Activated T-cell treated with anti-CD3 and anti-CD28 coated beads for 24 hours (primary cell): ENCODE measurements at places on chromosomes 12 and 14.

- DNase-seq = no peak
Measured at GRCh38 chr14:49946320-49947141, 53.6 kb downstream of the ARF6 start.

DNA sequence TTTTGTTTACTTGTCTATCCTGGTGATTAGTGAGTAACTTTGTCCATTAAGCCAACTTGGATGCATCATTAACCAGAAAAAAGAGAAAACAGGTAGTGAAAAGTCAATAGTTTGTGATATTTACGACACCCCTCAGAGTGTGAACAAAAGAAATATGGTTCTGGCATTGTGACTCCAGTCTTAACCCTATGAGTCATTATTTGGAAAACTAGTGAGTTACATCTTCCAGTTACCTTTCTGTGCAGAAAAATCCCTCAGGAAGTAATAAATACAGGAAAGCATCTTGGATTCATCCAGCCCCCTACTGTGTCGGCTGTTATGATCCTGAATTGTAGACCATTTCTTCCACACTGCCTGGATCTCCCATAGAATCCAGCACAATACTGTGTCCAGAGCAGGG is 379.1 kb downstream of the GALC start:
- DNase-seq = no peak

DNA sequence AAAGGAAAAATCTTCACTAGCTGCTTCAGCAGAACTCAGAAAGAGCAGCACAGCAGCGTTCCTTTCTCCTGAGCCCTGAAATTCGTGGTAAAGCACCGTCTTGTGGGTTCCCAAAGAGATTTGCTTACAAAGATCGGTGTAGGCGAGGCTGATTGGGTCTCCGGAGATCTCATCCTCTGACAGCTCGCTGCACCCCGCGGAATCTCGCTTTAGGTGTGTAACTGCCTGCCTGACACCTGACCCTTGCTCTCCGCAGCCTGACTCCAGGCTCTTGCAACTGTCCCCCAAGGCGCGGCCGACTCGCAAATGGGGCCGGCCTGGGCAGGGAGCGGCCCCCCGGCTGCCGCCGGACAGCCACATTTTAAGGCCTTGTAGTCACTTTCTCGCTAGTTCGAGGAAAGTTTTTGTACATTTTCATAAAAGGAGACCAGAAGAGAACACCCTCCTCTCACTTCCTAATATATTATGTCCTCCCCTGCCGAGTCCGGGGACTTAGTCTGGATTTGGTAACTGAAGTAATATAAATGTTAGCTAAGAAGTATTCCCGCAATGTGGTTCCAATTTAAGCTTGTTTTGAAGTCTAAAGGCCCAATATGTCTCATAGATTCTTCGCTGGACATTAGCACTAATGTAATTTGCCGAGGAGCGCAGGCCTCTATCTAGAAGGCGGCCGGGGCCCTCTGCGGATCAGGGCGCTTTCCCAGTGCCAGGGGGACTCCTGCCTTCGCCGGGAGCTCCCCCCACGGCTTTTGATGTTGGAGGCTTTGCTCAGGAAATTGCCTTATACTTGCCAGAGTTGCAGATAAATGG is 177.3 kb upstream of the CDKN3 start:
- no peak for DNase-seq

GRCh38 chr12:69981881-69982475 is 157.0 kb downstream of the MYRFL start:
- DNase-seq = no peak

- no peak for DNase-seq
Measured at GRCh38 chr14:75675265-75675960, 14.4 kb downstream of the TTLL5 start.

GRCh38 chr12:106192659-106193393 is 54.1 kb upstream of the NUAK1 start:
- DNase-seq = no peak

DNA sequence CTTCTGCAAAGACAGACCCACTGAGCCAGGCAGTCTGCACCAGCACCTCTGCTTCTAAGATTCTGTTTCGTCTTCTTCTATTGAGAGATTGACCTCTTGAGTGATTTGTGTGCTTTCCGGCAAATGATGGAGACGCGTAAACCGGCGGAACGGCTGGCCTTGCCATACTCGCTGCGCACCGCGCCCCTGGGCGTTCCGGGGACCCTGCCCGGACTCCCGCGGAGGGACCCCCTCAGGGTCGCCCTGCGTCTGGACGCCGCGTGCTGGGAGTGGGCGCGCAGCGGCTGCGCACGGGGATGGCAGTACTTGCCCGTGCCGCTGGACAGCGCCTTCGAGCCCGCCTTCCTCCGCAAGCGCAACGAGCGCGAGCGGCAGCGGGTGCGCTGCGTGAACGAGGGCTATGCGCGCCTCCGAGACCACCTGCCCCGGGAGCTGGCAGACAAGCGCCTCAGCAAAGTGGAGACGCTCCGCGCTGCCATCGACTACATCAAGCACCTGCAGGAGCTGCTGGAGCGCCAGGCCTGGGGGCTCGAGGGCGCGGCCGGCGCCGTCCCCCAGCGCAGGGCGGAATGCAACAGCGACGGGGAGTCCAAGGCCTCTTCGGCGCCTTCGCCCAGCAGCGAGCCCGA is 703 bp downstream of the ASCL4 start:
- DNase-seq = no peak

GRCh38 chr12:2803635-2804392 is 8.7 kb upstream of the ITFG2 start:
- DNase-seq = no peak

DNA sequence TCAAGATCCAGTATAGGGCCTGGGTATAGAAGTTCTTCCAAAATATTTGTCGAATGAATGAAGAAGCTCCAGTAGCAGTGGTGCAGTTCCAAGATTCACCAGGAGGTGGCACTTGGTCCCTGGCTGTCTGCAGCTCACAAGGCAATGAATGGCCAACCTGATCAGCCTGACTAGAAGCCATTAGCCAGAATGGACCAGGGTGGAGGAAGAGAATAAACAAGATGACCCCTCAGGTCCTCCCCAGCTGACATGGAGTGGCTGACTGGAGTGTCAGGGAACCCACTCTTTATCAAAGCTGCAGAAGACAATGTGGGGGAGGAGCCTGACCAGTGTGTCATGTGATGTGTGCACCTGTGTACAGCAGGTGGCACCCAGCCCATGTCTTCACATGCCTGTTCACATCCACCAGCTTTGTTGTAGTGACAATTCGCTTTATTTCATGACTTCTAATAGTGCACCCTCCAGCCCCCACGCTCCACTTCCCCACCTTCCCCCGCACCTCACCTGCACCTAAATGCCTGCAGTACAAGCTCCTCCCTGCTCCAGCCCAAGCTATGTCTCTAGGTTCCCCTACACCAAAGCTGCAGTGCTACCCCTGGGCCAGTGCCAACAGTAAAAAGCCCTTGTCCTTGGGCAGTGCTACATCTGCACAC is 3.0 kb downstream of the LTBP2 start:
- DNase-seq = peak; percentile 79

- no peak for DNase-seq
Measured at GRCh38 chr12:59149995-59150642, 229.8 kb upstream of the LRIG3 start.

GRCh38 chr12:91555436-91556415 is 373.1 kb upstream of the DCN start:
- DNase-seq = no peak

DNA sequence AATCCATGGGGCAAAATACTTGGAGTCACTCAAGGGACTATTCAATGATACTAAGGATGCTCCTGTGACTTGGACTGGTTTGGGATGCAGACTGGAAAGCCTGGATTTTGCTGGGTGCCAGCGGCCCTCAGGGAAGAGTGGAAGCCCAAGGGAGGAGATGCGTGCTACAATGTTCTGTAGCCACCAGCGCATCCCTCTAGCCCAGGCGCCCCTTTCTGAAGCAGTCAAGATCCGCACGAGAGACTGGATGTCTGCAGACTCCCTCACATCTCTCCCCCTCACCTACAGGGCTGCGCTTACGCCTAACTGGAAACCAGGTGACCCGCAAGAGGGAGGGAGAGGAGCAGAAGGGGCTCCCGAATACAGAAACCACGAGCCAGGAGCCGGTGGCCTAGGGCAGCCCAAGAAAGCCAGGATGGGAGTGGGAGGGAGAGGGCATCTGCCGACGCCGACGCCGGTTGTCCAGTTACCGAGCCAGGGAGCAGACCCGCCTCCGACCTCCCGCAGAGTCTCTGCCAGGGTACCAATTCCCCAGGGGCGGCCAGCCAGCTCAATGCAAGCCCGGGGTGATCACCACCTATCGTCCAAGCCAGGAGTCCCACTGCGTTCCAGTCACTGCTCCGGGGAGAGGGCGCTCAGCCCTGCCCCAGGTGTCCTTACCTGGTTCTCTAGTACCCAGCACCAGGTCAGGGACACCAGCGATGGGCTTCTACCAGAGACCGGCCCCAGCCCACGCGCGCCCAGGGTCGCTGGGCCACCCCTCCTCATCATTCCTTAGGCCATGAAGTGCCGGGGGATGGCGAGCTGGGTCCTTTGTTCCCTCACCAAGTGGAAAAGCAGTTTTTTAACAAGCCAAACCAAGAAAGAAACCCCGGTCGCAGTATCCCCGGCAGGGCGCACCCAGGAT is 1.2 kb downstream of the NTN4 start:
- no peak for DNase-seq

DNA sequence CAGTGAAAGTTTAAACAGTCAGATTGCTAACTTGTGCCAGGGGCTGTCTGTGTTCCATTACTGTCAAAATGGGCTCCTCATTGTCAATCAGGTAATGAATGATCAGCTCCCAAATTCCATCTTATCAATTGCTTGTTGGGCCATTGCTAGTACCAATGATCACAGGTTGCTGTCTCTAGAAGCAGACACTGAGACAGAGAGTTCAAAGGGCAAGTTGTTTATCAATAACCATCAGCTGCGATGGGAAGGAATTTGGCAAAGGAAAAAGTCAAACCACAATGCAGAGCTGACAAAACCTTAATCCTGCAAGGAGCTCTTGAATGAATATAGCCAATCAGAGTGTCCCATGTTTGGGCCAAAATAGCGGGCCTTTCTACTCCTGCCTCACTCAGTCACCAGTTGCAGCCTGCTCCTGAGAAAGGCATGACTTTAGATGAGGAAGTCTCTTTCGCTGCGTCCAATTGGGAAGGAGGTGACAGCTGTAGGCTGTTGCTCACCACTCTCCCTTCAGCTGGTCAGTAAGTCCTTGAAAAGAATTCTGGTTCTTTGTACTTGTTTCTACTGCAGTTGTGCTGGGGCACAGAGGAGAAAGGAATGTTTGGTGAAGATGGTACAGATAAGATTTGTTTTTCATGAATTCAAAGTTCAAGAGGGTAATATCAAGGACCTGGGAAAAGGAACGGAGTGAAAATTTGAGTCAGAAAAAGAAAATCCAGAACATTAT is 179.2 kb upstream of the PDE3A start:
- no peak for DNase-seq

DNA sequence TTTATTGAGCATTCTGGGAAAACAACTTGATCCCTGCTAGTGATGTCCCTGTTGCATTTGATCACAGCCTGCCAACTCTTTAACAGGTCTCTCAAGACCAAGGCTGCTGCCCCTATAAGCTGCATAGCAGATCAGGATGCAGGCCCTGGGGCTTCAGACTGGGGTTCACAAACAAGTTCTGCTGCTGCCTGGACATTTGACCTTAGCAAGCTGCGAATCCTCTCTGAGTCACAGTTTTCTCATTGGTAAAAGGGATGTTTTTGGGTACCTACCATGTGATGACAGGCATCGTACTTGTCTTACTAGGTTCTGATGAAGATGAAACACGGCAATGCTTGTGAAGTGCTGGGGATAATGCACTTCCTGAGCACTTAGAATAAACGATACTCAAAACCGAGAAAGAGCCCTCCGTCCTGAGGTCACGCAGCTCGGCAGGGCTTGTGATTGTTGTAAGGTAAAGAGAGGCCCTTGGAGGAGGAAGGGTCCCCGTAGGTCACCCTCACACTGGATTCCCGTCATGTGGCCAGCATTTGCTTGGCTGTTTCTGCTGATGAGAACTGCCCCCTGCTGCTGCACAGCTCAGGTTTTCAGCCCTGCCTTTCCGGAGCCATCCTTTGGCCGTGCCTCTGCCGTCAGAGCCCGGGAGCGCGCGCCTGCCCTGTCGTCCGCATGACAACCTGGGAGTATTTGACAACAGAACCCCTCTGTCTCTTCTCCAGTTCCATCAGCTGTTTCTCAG is 39.1 kb downstream of the TSPAN9 start:
- DNase-seq = no peak

- DNase-seq = no peak
Measured at GRCh38 chr12:131639270-131639940, 71.5 kb upstream of the SFSWAP start.

DNA sequence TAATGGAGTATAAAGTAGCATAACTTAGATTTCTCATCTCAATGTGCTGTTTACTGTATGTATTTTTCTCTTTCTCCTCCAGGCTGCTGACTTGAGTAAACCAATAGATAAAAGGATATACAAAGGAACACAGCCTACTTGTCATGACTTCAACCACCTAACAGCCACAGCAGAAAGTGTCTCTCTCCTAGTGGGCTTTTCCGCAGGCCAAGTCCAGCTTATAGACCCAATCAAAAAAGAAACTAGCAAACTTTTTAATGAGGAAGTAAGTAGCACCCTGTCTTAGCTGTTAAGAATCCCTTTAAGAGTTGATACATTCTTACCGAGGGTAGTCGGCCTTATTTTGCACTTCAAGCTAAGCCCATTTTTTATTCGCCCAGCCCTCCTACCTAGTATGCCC is 55.2 kb downstream of the WDR20 start:
- DNase-seq = no peak

DNA sequence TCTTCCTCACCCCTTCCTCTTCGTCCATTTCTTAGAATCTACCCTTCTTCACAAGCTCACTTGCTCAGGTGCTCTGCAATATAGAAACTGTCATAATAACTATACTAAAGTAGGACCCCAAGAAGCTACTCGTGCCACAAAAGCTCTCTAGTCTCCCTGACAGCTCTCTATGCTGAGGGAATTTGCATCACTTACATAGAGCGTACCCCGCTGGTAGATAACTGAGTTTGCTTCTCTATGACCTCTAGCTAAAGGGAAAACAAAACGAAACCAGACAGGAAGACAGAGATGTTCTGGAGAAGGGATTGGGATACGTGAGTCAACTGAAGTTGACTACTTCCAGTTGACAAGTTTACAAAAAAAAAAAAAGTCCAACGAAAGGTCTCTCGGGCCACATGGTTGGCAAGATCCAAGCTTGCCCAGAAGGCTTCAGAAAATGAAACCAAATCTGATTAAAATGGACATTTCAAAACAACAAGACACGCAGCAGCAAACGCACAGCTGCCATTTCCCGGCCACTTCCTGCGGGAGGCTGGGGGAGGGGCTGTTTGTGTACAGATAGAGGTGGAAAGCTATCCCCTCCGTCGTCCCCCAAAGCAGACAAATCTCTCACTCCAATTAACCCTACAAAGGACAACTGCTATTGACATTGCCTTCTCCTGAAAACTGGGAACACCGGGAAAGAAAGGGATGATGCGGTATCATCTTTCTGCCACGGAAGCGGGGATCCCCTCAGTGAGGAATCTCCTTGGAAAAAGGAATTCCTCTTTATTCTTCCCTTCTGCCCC is 1.3 kb downstream of the BAZ2A start:
- DNase-seq = peak; percentile 26

GRCh38 chr12:51686727-51687126 is 95.7 kb downstream of the SCN8A start:
- no peak for DNase-seq
